ENCODE measurements at places on chromosomes 2 and 18.

DNA sequence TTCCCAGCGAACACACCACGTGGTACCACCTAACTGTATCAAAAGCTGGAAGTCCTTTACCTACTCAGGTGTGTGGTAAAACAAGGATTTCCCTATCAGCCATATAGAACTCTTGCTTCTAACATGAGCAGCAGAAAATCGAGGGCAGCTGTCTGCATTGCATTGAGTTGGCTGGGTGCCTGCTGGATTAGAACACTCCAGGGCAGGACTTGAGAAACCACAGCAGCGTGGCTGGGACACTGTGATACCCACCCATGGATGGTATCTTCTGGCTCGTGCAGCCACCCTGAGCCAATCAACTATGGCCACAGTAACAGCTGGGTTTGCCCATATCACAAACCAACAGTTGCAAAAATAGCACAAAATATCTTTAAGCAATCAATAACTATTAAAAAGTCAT is 188.3 kb downstream of the FBXO15 start:
- no peak for DNase-seq

- no peak for DNase-seq
Measured at GRCh38 chr2:161980976-161981375, 93.0 kb downstream of the DPP4 start.

- peak; percentile 54 for DNase-seq
Measured at GRCh38 chr2:75465317-75465984, 95.3 kb downstream of the EVA1A start.

GRCh38 chr18:69677595-69677994 is 270.1 kb downstream of the CD226 start:
- no peak for DNase-seq
